IPS-NIHi11 (cell line): ENCODE measurements at places on chromosomes 12 and 14.

DNA sequence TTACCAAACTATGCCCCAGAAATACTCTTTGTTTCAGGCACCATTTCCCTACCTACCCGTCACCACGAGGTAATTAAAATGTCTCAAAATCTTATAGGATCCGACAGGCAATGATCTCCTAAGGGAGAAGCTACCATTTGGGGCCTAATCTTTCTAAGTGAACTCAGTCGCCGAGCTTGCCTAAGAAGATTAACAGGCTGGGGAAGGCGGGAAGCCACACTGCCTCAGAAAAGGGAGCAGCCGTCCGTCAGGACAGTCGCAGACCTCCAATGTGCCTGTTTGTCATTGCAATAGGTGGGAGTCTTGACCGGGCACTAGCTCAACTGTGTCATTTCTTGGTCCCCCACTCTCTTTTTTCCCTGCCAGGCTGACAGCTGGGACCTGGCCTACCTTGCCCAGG lies 4.6 kb downstream of the TTC7B start:
- no peak for DNase-seq

GRCh38 chr12:93366422-93366821 lies 11.3 kb upstream of the NUDT4 start:
- no peak for DNase-seq

GRCh38 chr12:129635021-129635685 lies 268.7 kb downstream of the TMEM132D start:
- peak; percentile 23 for DNase-seq

GRCh38 chr12:52455821-52456220 lies 3.9 kb upstream of the KRT6B start:
- no peak for DNase-seq

DNA sequence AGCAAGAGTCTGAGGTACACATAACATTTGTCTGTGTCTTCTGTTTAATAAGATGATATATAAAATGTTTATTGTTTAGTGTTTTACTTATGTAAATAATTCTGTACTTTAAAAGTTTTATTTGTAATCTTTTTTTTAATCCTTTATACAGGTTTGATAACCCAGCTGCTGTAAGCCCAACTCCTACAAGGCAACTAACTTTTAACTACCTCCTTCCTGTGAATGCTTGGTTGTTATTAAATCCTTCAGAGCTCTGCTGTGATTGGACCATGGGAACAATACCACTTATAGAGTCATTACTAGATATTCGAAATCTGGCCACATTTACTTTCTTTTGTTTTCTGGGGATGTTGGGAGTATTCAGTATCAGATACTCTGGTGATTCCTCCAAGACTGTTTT lies 24.1 kb downstream of the TMTC3 start:
- DNase-seq, result no peak

GRCh38 chr12:52419656-52420055 lies 13.5 kb upstream of the KRT82 start:
- DNase-seq, result no peak

GRCh38 chr14:64387232-64387781 lies 846 bp upstream of the MTHFD1 start:
- DNase-seq, result peak; percentile 15
